Activated CD4-positive, alpha-beta T cell treated with anti-CD3 and anti-CD28 coated beads, Interleukin-10, Interleukin-2, amounts not matched to agents 100 ng/mL and 50 ng/mL, durations not matched to agents 16 hours and 8 hours (primary cell): ENCODE measurements at places on chromosomes 4 and X.
A peak's percentile ranks its signal among the peaks of the same experiment; 100 is the strongest.

DNA sequence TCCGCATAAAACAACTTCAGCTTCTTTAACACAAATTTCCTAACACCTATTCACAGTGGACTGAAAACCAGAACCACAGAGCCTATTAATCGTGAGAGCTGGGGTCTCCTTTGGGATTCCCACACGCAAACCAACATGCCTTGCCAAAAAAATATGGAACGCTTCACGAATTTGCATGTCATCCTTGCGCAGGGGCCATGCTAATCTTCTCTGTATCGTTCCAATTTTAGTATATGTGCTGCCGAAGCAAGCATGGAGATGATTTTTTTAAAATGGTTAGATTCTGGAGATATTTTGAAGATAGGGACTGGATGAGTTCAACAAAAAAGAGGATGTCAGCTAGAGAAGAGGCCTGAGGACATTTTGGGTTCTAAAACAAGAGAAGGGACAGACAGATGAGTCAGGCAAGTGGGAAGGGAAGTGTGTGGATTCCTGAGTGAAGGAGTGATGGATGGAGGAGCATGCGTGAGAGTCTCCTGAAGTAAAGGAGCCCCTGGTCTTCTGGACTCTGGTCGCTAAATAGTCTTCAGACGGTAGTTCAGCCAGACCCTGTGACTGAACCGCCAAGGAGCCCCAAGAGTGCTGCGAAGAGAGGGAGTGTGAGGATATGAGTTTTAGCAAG lies 9.5 kb upstream of the GATA1 start:
- DNase-seq = no peak

DNA sequence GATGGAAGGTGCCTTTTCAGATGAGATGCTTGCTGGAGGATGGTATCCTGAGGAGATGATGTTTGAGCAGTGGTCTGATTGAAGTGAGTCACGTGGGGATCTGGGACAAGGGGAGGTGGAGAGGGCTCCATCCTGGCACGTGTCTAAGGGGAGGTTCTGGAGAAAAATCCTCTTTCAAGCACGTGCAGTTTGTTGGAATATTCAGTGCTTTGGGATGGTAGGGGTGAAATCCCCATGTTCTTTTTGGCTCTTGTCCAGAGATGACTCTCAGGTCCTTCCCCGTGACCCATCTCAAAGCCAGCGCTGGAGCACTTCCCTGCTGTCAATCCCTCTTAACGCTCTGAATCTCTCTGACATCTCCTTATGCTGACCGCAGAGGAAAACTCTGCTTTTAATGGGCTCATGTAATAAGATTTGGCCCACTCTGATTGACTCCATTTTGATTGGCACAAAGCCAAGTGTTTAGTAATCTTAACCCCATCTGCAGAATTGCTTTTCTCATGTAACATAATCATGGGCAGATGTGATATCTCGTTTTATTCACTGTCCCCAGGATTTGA lies 10.8 kb upstream of the KLKB1 start:
- no peak for DNase-seq

- DNase-seq = no peak
These were observed 69.5 kb downstream of the PCDH19 start for GRCh38 chrX:100340491-100341141.

GRCh38 chrX:101483705-101484104 lies 1.6 kb upstream of the ARMCX4 start:
- no peak for DNase-seq

GRCh38 chr4:54913751-54914526 lies 211.5 kb downstream of the KDR start:
- DNase-seq = no peak

DNA sequence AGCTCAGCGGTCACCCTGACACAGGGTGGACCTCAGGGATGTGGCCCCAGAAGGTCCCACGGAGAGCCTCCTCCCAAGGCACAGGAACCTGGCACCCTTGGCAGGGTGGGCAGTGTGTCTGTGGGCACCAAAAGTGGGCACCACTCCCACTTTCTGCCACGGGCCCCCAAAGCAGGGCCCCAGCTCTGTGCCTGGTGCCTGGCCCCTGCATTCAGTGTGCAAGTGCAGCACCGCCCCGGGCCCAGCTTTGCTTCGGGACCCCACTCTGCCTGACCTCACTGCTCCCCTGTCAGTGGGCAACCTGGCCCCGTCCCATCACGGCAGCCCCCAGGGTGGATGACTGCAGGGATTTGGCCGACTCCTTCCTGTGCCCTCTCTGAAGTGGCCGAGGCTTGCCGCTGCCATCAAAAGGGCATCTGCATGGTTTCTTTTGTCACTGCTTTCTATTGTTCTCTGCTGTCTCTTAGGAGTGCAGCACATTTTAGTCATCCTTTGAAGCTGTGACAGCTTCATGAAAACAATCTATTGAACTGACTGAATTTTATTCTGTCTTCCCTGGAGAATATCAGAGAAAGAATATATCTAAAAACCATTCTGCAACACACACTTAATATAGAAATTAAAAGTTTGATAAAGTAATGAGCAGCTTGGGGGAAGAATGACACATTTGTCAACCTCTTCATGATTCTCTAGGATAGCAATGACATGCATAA lies 302.4 kb downstream of the FAM47B start:
- DNase-seq = no peak

DNA sequence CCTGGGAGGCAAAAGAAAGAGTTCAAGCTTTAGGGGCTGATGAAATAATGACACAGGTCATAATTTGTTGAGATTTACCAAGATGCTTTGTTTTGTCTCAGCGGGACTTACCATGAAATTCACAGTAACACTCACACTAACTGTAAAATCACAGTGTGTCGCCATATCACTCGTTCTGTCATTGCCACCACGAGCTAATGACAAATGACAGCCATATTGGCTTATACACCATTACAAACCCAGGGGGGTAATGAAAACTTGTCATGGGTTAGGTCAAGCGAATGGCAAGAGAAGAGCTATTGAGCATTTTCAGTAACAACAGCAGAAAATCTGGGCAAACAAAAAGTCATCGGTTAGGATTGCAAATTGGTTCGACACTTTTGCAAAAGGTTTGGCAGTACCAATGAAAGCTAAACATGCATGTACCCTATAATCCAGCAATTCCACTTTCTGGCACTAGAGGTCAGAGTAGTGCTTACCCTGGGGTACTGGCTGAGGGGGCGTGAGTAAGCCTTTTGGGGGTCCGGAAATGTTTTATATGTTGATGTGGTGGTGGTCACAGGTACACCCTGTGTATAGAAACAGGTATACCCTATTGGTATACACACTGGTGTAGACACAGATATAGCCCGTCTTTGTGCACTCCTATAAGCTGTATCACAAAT lies 83.9 kb upstream of the RAI2 start:
- DNase-seq = peak; percentile 26

- DNase-seq = no peak
These were observed 63.5 kb upstream of the MAOA start for GRCh38 chrX:43592597-43592996.

DNA sequence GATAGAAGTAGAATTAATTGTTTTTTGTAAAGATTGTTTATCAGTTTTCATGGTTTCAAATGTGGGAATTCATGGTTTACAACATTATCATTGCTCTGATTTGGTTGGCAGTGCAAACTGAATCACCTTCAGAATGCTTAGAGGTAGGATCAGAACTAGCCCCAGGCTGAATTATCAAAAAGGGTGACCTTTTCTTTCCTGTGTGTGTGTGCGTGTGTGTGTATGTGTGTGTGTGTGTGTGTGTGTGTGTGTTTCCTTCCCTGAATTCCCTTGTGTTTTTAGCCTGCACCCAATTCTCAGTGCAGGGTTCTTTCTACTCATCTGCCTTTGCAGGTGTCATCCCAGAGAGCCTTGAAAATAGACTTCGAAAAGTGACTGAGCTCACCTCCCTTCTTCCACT lies 125.0 kb downstream of the BMPR1B start:
- no peak for DNase-seq

GRCh38 chrX:115579327-115579726 lies 18.4 kb downstream of the PLS3 start:
- peak; percentile 42 for DNase-seq

DNA sequence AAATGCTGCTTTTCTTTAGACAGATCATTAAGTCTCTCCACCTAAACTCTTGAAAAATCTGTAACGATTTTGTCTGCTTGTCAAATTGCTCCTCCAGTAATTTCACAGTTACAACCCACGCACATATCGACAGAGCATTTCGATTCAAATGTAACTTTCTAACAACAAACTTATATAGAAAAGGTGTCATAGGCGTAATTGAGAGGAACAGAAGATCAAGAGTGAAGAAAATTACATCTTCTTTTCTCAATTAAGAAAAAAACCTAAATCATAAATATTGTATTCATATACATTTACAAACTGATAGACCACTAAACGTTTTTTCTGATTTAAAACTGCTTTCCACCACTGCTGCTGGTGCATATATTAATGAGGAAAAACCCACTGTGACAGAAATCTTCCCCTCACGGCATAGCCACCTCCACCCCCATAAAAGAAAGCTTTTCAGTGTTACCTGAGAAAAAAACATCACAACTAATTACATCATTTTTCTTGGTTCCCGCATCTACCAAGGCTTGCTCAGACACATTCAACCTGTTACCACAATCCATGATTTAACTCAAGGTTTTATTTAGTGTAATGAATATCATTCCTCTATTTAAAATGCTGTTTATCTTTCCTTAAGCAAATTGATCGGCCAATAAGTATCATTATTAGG lies 1.9 kb downstream of the GPM6A start:
- DNase-seq = no peak

- DNase-seq = no peak
These were observed 33.4 kb downstream of the PHOX2B start for GRCh38 chr4:41715155-41715554.

GRCh38 chr4:1405636-1406393 lies 427 bp downstream of the NKX1-1 start:
- no peak for DNase-seq

- DNase-seq = no peak
These were observed 14.9 kb upstream of the PDZD4 start for GRCh38 chrX:153845195-153845594.

GRCh38 chr4:183163135-183163534 lies 64.1 kb downstream of the WWC2 start:
- DNase-seq = no peak

- peak; percentile 55 for DNase-seq
These were observed 88.3 kb downstream of the ZAR1 start for GRCh38 chr4:48578132-48578968.

DNA sequence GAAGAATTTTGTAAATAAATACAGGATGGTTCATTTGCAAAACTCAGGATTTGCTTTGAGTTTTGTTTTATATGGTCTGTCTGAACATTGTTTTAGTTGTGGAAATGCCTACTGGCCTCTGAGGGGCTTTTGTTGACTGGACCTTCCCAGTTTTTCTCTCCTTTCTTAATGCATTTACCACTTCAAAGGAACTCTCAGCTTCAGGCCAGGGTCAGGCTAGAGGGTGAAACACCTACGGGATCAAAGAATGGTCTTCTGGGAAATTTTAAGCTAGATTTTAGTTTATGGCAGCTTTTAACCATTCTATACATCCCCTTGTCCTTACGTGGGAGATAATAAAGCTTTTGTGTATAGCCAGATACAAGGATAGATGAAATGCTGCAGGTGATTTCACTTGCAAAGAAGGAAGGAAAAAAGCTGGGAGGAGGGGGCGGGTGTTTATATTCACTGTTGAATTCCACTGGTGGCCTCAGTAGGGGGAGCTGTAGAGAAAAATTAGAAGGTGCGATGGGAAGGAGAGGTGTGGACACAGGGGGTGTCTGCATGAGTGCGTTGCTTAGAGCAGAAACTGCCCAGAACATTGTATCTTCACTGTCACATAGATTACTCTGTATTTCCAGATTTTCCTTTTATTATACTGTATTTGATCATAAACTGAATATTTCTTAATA lies 151.8 kb downstream of the TSPAN5 start:
- no peak for DNase-seq

- no peak for DNase-seq
These were observed 81.4 kb downstream of the RBM47 start for GRCh38 chr4:40548256-40548655.
